Fibroblast of skin of left biceps (primary cell): ENCODE measurements at places on chromosomes 5 and 9.

GRCh38 chr9:136653323-136654079 lies 9.2 kb upstream of the EGFL7 start:
- DNase-seq = no peak

GRCh38 chr9:23774266-23774665 lies 51.8 kb downstream of the ELAVL2 start:
- peak; percentile 8 for DNase-seq

GRCh38 chr5:172659909-172660628 lies 19.0 kb downstream of the NEURL1B start:
- peak; percentile 49 for DNase-seq

DNA sequence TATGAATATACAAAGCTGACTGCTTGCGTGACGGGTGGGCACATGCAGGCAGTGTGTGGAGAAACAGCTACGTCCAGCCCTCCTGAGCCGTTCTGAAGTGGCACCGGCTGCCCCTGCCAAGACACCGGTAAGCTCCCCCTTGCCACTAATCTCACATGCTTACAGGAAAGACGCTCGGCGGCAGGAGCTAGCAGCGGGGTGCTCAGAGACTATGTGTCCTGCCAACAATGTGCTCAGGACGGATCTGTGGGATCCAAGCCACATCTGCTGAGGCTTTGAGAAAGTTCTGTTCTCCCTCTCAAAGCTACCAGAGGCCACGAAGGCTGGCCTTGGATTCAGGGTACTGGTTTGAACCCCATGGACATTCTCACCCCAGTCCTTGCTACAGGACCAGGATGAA lies 157.2 kb upstream of the PHYKPL start:
- DNase-seq = no peak

GRCh38 chr9:114210136-114210535 lies 54.8 kb downstream of the COL27A1 start:
- no peak for DNase-seq

GRCh38 chr5:171427318-171428167 lies 8.1 kb downstream of the FGF18 start:
- DNase-seq = no peak
